Activated T-helper 1 cell treated with anti-CD3 and anti-CD28 coated beads, Interleukin-12 subunit alpha, Interleukin-12 subunit beta, Interleukin-2, Interleukin-4 antibody, amounts not matched to agents 30 ng/mL and 10 ng/mL and 1 ng/mL, durations not matched to agents 14 hours and 24 hours and 36 hours (primary cell): ENCODE measurements at places on chromosomes 16 and 17.
A peak's percentile ranks its signal among the peaks of the same experiment; 100 is the strongest.

DNA sequence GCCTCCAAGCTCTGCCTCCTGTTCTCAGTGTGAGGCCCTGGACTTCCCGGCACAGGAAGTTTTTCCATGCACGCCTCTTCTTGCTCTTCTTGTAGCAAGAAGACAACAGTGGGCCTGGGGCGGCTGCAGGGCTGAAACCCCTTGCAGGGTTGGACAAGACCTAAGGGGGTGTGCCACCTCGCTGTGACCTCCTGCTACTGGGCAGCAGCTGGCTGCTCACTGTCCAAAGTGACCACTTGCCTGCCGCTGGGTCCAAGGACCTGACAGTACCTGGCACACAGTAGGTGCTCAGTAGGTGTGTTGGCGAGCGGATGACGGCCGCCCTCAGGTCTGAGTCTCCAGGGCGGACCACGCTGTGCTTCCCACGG is 331.6 kb downstream of the C16orf95 start:
- DNase-seq, result no peak
- H3K27me3 ChIP-seq, result no peaks in the 10 kb centered on the region
- peaks cover 6% of the 10 kb centered on the region for H3K4me1 ChIP-seq
- no peaks in the 10 kb centered on the region for H3K36me3 ChIP-seq
- H3K27ac ChIP-seq, result no peak overlapping the region

GRCh38 chr17:5418858-5419355 is 555 bp downstream of the NUP88 start:
- peak; percentile 61 for DNase-seq
- H3K27me3 ChIP-seq, result no peaks in the 10 kb centered on the region
- peak overlapping the region; percentile 99 for H3K27ac ChIP-seq

DNA sequence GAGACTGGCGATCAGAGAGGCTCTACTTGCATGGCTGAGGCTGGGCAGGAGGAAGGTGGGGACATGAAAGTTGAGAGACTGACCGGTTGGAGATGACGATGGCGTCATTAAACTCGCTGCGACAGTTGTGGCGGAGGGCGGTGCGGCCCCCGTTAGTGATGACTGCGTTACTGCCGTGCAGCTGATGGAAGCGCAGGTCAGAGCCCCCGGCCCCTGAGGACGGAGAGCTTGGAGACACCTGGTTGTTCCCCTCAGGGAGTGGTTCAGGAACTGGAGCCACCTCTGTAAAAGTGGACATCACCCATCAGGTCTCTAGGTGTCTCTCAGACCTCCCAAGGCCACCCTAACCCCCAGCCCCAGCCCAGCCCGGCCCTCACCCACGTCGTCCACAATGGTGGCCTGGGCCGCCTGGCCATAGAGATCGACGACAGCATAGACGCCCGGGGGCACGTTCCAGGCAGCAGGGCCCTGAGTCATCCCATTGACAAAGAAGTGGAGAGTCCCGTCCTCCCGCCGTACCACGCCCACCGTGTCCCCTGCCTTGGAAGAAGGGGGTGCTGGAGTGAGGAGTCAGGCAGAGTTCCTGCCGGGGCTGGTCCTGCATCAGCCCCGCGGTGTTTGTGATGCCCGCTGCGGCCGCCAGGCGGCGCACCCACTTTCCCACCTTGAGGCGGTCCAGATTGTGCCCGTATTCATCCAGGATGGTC is 5.3 kb downstream of the NEURL4 start:
- peaks cover 21% of the 10 kb centered on the region for H3K36me3 ChIP-seq
- H3K4me3 ChIP-seq, result no peak overlapping the region
- H3K4me1 ChIP-seq, result peaks cover 14% of the 10 kb centered on the region
- no peak overlapping the region for H3K27ac ChIP-seq
- no peaks in the 10 kb centered on the region for H3K27me3 ChIP-seq

DNA sequence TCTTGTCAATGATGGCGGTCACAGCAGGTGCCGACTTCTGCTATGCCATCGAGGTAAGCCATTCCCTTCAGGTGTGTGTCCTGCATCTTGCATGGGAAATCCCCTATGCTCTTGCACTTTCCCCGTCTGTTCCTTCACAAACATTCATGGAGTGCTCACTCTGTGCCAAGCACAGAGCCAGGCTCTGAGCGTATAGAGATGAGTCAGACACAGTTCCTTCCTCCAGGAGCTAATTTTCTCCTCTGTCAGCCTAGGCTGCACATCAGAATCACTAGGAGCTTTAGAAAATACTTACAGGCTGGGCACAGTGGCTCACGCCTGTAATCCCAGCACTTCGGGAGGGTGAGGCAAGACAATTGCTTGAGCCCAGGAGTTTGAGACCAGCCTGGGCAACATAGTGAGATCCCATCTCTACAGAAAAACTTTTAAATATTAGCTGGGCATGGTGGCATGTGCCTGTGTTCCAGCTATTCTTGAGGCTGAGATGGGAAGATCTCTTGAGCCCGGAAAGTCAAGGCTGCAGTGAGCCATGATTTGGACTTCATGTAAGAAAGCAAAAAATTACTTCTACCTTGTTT is 14.1 kb downstream of the PRMT7 start:
- DNase-seq, result no peak
- H3K36me3 ChIP-seq, result peaks cover 29% of the 10 kb centered on the region
- H3K27me3 ChIP-seq, result no peaks in the 10 kb centered on the region
- H3K27ac ChIP-seq, result no peak overlapping the region
- H3K4me1 ChIP-seq, result peaks cover 34% of the 10 kb centered on the region

DNA sequence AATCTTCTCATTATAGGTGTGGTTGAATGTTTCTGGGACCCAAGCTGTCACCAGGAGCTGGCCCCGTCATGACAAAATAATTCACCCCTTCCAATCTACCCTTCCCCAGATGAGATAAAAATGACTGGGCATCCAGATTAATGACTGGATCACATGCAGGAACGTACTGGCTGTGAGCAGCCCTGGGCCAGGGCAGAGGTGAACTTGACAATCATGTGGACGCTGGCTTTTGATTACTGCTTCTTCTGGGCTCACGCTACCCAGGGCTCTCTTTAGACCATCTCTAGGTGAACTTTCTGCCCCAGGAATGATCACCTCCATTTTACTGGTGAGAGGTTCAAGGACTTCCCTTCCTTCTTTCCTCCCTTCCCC is 18.3 kb downstream of the CBX4 start:
- H3K4me1 ChIP-seq, result peaks cover 4% of the 10 kb centered on the region
- H3K27me3 ChIP-seq, result peaks cover 48% of the 10 kb centered on the region
- DNase-seq, result no peak
- H3K27ac ChIP-seq, result no peak overlapping the region

- peaks cover 13% of the 10 kb centered on the region for H3K36me3 ChIP-seq
- no peak for DNase-seq
- no peak overlapping the region for H3K27ac ChIP-seq
These were observed 102.7 kb downstream of the CA4 start for GRCh38 chr17:60252459-60252858.

GRCh38 chr17:8185582-8186445 is 4.2 kb downstream of the BORCS6 start:
- no peak overlapping the region for H3K4me3 ChIP-seq
- peak; percentile 82 for DNase-seq
- peaks cover 24% of the 10 kb centered on the region for H3K4me1 ChIP-seq
- H3K36me3 ChIP-seq, result no peaks in the 10 kb centered on the region
- H3K27me3 ChIP-seq, result peaks cover 5% of the 10 kb centered on the region

DNA sequence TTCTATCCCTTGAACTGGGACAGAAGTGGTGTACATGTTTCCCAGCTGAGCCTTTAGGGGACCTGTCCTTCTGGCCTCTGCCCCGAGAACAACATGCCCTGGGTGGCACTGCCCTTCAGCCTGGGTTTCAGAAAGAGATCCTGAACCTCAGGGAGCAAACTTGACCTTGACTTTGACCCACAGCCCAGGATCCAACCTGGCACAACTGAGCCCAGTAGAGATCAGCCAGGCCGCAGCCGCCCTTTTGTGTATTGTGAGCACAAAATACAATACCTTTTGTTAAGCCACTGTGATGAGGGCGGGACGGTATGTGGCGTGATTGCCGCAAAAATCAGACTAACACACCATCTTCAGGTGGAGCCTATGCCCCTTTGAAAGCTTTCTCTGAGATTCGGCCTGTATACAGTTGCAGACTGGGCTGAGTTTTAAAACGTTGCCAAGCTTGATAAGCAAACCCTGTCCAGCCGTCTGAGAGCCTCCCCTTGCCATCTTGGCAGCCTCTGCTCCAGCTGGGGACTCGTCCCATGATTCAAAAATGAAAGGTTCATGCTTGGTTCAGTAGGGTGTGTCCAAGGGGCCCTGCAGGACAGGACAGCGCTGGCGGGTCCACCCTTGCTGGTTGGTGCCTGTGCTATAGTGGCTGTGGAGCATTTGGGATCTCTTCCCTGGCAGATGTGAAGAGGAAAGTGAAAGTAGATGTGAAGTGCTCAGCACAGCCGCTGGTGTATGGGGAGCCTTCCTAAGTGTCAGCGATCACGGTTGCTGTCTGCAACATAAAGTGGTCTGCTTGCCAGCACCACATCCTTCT is 40.3 kb downstream of the FOXL1 start:
- no peak overlapping the region for H3K4me3 ChIP-seq
- no peaks in the 10 kb centered on the region for H3K4me1 ChIP-seq
- H3K27me3 ChIP-seq, result peaks cover 9% of the 10 kb centered on the region
- no peak overlapping the region for H3K27ac ChIP-seq

DNA sequence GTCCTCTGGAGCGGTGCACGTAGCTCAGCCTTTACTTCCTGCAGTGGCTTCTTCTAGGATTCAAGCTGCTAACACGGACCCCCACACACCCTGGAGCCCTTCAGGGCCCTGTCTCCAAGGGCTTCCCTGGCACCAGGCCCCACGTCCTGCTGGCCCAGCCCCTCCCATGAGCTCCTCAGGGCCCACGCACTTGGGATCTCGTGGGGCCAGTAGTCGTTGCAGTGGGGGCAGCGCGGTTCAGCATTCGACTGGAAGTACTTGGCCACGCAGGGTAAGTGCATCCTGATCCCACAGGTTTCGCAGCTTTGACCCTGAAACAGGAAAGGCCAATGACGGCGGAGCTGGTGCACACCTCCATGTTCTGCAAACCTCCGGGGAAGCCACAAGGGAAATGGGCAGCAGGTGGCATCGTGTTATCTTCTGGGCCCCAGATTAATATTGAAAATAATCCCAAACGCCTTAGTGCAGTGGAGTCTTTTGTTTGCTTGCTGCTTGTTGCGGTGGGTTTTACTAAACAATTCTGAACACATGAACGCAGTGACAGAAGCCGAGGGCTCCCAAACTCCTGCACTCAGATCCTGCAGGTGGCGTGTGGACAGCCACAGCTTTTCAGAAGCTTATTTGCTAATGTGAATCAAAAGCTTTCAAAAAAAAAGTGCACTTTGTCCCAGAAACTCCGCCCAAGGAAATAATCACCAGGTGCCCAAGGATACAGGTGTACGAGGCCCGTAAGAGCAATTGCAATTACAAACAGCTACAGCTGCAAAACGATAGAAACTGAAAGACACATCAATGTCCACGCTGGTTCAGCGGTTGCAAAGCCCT is 22.4 kb downstream of the KDM8 start:
- no peaks in the 10 kb centered on the region for H3K27me3 ChIP-seq
- no peak overlapping the region for H3K4me3 ChIP-seq
- H3K4me1 ChIP-seq, result peaks cover 14% of the 10 kb centered on the region
- no peak overlapping the region for H3K27ac ChIP-seq
- no peak for DNase-seq
- peaks cover 19% of the 10 kb centered on the region for H3K36me3 ChIP-seq

- H3K4me1 ChIP-seq, result peaks cover 54% of the 10 kb centered on the region
- H3K27ac ChIP-seq, result peak overlapping the region; percentile 52
- DNase-seq, result no peak
- H3K4me3 ChIP-seq, result peak overlapping the region; percentile 96
These were observed 1.7 kb downstream of the NLRC3 start for GRCh38 chr16:3575491-3575890.

GRCh38 chr17:2982854-2983253 is 80.6 kb downstream of the OR1D5 start:
- H3K27ac ChIP-seq, result no peak overlapping the region
- peaks cover 3% of the 10 kb centered on the region for H3K36me3 ChIP-seq
- H3K4me1 ChIP-seq, result no peaks in the 10 kb centered on the region

DNA sequence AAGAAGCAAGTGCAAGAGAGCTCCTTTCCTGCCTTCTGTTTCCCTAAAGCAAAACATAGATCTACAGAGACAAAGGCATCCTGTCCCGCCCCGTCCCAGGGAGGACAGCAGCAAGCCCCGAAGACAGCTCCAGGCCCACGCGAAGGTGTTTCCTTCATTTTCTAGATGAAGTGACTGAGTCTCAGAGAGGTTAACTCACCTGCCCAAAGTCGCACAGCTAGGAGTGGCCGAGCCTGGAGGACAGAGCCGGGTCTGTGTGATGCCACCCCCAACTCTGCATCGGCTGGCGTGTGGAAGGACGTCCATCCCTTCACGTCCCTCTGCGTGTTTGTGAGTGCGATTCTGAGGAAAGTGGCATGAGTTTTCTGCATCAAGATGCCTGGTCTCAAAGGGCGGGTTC is 187.2 kb upstream of the CHMP6 start:
- H3K27ac ChIP-seq, result no peak overlapping the region
- peaks cover 22% of the 10 kb centered on the region for H3K4me1 ChIP-seq
- no peaks in the 10 kb centered on the region for H3K27me3 ChIP-seq

DNA sequence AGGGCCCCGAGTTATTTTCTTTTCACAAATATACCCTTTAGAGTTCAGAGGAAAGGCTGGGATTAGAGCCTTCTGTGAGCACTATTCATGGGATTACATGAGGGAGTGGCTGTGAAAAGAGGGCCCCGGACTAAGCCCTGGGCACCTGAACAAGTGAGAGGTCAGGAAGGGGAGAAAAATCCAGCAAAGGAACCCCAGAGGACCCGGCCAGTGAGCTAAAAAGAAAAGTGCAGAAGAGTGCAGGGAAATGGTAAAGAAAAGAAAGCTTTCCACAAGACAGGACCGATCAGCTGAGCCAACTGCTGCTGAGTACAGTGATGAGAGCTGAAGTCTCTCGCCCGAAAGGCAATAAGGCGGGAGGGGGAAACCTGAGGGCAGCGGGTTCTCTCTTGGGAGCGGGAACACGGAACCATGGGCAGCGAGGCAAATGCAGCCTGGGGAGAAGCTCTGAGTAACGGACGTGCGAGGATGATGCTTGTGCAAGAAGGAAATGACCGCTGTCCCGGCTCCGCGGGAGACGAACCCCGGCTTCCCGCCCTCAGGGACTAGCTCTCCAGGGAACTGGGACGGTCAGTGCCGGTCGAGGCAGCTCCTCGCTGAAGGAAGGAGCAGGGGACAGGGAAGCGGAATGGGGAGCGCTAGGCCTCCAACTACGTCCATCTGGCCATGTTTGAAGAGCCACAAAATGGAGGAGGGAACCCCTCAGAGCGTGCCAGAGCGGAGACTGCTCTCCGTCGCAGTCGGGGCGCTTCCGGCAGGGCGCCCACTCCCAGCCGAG is 665 bp upstream of the ALDH3A2 start:
- H3K4me1 ChIP-seq, result peaks cover 46% of the 10 kb centered on the region
- H3K36me3 ChIP-seq, result peaks cover 2% of the 10 kb centered on the region
- H3K27ac ChIP-seq, result peak overlapping the region; percentile 95
- peak overlapping the region; percentile 92 for H3K4me3 ChIP-seq
